ENCODE measurements at places on chromosomes 6 and 20. TPM values are rescaled to one million over a fixed set of nuclear protein-coding genes. Genes with fewer than 3 reads are reported as not detected.

Gene TRIM10
- not detected for total RNA-seq

DNA sequence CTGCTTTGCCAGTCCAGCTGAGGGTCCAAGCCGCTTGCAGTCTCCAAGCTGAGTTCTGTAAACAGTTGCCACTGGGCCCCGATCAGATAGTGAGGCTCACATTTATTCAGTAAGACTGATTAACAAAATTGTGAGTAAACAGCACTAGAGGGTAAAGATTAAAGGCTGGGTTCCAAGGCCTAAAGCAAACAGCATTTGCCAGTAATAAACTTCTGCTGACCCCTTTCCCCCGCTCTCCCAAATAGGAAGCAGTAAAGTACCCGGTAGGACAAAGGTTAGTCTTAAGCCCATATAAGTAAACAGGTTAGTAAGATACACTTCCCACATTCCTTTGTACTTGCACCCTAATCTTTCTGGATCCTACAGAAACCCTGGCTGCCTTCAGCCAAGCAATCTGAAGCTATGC, 181.8 kb downstream of the MEI4 start:
- no peak overlapping the region for H3K4me3 ChIP-seq
- no peak overlapping the region for H3K27ac ChIP-seq
- H3K36me3 ChIP-seq, result no peaks in the 10 kb centered on the region
- no peaks in the 10 kb centered on the region for H3K27me3 ChIP-seq
- H3K4me1 ChIP-seq, result no peaks in the 10 kb centered on the region

Gene TP53TG5
- 0.66 TPM for total RNA-seq

DNA sequence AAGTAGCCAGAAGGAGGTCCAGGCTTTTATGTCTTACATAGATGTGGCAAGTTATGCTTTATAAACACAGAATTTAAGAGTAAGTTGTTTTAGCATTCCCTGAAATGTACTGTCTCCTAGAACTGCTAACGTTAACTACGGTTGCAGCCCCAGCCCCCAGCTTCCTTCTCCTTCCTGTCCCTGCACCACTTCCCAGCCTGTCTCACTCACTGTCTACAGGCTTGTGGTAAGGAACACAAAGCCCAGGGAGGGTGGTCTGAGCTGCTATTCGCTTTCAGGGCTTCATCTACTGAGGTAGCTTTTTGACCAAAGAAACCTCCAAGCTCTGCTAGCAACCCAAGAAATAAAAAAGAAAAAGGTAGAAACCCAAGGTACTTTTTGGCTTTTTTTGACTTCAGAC, 35.9 kb downstream of the PCSK2 start:
- H3K36me3 ChIP-seq, result no peaks in the 10 kb centered on the region
- H3K4me3 ChIP-seq, result no peak overlapping the region
- no peak overlapping the region for H3K27ac ChIP-seq
- H3K4me1 ChIP-seq, result no peaks in the 10 kb centered on the region

GRCh38 chr20:37202267-37202943, 23.1 kb upstream of the MROH8 start:
- H3K4me1 ChIP-seq, result no peaks in the 10 kb centered on the region
- no peak for DNase-seq
- peak overlapping the region; percentile 12 for H3K4me3 ChIP-seq
- H3K27me3 ChIP-seq, result no peaks in the 10 kb centered on the region

Gene CGA
- not detected for total RNA-seq

GRCh38 chr6:37516920-37517405, 17.3 kb upstream of the CCDC167 start:
- DNase-seq, result no peak
- no peak overlapping the region for H3K27ac ChIP-seq
- no peak overlapping the region for H3K4me3 ChIP-seq
- H3K27me3 ChIP-seq, result no peaks in the 10 kb centered on the region

Gene GPR6
- total RNA-seq, result not detected

Data from aorta (tissue), 5 donors.